ENCODE measurements at places on chromosomes 5 and 9.

GRCh38 chr5:90586469-90586868, 27.9 kb downstream of the ADGRV1 start:
- DNase-seq = no peak

GRCh38 chr9:98373609-98374008, 118.2 kb upstream of the TBC1D2 start:
- DNase-seq = no peak

- no peak for DNase-seq
Observed at GRCh38 chr5:88556406-88556805, 287.8 kb upstream of the TMEM161B start.

GRCh38 chr9:126496181-126496576, 117.5 kb upstream of the LMX1B start:
- no peak for DNase-seq

DNA sequence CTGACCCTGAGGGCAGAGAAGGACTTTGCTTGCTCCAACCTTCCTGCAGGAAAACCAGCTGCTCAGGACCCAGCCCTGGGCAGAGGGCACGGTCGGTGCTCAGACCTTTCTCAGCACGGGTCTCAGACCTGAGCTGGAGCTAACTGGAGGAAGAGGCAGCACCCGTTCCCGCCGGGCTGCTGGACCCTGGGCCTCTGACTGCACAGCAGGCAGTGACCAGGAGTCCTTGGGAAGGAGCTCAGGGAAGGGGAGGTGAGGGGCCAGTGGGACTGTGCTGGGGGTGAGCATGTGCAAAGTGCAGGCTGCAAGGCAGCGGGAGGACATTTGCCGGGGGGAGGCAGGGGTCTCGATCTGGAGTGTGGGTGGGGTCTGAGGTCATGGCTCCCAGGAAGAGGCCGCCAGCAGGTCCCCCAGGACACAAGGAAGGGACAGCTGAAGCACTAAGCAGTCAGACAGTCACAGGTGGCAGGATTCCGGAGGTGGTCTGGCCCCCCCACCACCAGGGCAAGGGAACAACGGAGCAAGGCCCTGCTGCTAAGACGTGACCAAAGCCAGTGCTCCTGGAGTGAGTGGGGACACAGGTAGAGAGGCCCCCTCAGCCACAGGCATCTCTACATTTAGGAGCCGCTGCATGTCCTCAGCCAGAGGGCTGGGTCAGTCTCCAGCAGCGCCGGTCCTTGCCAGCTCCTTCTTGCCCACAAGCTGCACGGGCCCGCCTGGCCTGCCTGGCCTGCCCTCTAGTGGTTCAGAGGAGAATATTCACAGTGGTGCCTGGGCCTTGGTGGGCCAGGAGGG, 4.8 kb upstream of the DPM2 start:
- no peak for DNase-seq

GRCh38 chr9:91946653-91947488, 3.2 kb downstream of the ROR2 start:
- no peak for DNase-seq

DNA sequence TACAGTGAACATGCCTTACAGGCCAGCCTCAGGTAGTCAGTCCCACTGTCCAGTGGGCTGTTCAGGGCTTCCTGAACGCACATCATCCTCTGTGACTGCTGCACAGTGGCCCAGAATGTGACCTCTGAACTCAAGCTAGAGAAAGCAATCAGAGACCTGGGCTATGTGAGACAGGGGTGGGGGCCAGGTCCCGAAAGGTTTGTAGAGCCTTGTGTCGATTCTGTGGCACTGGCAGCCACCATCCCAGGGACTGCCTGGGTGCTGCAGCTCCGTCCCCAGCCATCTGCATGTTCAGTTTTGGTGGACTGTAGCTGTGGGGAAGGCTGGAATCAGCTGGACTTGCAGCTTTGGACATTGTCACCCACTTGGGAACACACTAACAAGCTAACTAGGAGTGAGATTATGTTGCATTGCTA, 47.7 kb downstream of the MVB12B start:
- no peak for DNase-seq

DNA sequence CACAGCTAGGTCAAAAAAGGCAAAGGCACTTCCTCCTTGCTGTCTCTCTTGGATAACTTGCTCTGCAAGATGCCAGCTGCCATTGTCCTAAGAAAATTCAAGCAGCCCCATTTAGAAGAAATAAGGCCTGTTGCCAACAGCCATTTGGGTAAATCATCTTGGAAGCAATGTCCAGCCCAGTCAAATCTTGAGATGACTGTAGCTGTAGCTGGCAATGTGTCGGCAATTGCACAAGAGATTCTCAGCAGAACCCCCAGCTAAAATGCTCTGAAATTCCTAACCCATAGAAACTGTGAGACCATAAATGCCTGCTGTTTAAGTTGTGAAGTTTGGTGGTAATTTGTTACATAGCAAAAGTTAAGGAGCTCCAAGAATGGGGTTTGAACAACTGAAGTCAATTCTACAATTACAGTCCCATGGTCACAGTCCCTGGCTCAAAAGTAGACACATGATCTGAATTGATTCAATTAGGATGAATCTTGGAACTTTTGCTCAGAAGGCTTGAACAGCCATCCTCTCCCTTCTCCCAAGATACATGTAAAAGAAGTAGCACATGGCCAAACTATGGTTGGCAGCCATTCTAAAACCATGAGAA, 151.1 kb downstream of the MPDZ start:
- DNase-seq = no peak

GRCh38 chr5:96718635-96719077, 56.5 kb downstream of the CAST start:
- no peak for DNase-seq

- DNase-seq = no peak
Observed at GRCh38 chr5:32027717-32028458, 146.2 kb downstream of the GOLPH3 start.

DNA sequence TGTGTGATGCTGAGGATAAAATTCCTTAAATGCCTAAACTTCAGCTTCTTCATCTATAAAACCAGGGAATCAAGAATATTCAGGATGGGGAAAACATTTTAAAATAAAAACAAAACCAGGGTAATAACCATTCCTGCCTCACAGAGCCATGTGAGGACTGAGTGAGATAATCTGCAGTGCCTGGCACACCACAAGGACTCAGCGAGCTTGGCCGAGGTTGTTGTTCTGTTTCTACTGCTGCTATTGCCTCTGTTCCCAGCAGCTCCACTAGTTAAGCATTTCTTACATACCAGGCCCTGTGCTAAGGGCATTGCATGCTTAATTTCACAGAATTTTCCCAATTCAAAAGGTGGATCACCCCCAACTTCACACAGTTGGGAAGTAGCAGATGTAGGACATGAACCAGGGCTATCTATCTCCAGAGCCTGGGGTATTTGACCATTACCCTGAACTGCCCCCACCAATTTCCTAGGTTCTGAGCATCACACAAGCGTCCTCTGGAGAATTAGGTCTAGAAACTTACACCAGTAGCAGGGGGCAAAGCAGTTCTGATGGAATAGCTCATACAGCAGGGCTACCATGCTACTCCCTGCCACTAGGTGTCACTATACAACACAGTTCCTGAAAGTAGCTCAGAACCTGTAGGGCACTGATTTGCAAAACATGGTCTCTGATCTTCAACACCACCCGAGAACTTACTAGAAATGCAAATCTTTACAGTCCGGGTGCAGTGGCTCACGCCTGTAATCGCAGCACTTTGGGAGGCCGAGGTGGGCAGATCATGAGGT, 74.3 kb downstream of the LRSAM1 start:
- DNase-seq = peak; percentile 7

- no peak for DNase-seq
Observed at GRCh38 chr9:136081113-136081825, 13.8 kb downstream of the NACC2 start.

- no peak for DNase-seq
Observed at GRCh38 chr5:155402927-155403640, 389.5 kb downstream of the KIF4B start.

GRCh38 chr9:33164138-33164809, 2.9 kb downstream of the B4GALT1 start:
- no peak for DNase-seq

- DNase-seq = no peak
Observed at GRCh38 chr9:136512651-136513071, 29.8 kb upstream of the SEC16A start.

DNA sequence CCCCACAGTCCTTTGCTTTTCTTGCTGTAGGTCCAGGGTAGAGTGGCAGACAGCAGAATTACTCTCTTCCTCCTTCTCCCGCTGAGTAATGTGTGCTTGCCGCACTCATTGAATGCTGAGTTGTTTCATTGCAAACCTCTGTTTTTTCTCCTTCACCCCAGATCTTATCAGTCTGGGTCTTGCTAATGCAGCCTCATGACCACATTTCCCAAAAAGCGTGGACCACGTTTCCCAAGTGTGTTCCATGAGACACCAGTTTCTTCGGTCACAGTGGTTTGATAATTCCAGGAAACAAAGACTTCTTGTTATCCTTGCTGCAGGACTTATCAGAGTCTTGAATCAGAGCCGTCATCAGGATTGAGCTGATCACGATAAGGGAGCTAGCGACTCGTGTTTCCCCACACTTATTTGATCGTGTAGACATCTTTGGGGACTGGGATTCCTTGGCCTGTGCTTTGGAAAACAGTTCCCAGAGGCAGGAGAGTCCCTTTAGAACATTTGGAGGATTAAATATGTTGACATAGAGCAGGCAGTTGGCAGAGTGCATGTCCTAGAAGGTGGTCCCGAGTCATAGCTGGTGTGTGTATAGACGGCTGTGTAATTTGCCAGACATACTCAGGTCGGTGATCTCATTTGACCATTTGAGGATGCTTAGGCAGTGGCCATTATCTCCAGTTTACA, 4.4 kb downstream of the LRRC8A start:
- no peak for DNase-seq

- peak; percentile 84 for DNase-seq
Observed at GRCh38 chr5:40679148-40679912, 385 bp upstream of the PTGER4 start.

GRCh38 chr9:68429631-68430030, 73.2 kb downstream of the PGM5 start:
- no peak for DNase-seq

DNA sequence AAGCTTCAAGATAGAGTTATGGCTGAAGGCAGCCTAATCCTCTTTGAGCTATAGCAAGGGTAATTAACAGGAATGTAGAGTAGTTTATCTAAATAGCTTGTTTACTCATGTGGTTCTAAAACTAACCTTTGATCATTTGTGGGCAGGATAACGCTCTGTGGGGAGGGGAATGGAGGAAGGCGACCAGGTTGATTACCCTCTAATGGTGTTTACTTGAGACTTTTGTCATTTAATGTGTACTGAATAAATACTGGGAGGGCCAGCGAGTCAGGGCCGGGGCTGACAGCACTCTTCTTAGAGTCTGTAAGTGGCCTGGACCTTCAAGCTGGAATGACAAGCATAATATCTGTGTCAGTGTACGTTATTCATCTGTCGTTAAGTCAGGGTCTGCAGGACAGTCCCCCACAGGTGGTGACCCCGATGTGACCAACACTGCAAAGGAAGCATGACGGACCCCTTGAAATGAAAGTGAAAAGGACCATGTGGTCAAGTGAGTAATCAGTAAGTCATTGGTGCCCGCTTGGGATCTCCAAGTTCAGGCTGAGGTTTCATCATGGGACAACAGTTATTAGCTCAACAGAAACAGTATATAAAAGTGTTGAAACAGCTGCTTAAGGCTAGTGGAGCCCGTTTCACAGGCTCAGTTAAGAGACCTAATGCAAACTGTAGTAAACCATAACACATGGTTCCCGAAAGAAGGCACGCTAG, 162.6 kb downstream of the CPLANE1 start:
- DNase-seq = no peak

DNA sequence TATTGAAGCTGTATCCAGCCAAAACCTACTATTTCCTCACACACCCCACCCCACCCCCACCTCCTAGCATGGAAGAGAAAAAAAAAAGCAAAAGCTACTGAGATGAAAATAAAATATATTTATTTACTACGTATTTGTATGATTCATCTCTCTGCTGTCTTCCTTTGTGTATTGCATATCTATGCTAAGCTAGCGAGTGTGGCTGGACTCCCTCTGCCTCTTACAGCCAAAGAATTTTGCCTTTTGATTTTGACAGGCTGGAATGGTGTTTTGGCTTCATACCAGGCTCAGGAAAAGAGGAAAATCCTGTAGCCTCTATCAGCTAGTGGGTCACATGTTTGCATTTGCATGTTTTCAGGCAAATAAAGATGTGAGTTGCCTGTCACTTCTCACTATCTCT, 2.2 kb downstream of the ABLIM3 start:
- DNase-seq = no peak

GRCh38 chr5:42994246-42994554, 45.9 kb downstream of the ANXA2R start:
- DNase-seq = no peak

GRCh38 chr9:995192-995591, 18.7 kb downstream of the DMRT3 start:
- DNase-seq = no peak

DNA sequence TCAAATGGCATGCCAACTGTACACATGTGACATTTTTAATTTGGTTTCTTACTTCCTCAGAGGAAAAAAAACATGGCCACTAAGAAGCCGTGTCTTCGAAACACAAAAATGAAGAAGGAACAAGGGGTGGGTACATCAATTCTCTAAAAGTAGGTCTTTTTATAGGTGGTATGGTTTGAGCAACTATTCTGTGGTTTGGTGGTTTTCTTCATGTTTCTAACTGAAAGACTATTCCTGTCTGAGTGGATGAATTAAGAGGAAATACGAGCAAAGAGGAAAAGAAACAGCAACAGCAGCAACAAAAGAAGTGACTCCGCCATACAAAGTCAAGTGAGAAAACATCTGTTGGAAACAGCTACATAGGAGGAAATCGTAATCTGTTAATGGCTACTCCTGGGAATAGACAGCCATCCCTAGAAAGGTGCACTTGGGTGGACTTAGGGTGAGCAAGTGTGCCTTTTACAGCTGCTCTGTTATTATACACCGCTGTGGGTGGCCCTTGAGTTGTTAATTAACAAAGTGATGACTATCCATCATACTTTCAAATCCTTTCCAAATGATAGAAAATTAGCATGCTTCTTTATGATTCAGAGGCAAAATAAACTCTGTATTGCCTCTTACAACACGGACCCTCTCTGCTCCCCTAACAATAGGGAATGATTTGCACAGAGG, 575.8 kb downstream of the TLE1 start:
- DNase-seq = no peak

- no peak for DNase-seq
Observed at GRCh38 chr9:89742660-89743059, 137.8 kb downstream of the GADD45G start.

DNA sequence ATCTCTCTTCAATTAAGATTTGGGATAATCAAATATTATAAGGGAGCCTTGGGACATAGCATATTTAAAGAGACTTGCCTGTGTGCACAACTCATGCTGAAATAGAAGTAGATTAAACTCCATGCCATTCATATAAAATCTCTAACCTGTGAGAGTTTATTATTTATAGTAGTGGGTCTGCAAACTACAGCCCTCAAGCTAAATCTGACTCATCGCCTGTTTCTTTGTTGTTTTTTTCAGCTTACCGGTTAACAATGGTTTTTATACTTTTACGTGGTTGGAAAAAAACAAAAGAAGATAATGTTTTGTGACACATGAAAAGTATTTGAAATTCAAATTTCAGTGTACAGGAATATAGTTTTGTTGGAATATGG, 61.9 kb upstream of the GHR start:
- DNase-seq = no peak

Data from stimulated activated CD8-positive, alpha-beta memory T cell treated with anti-CD3 and anti-CD28 coated beads, Interleukin-15, amount 100 ng/mL, for 4 hours (primary cell).